Spinal cord (tissue), 10 donors: ENCODE measurements at places on chromosomes 6 and 20.
A peak's percentile ranks its signal among the peaks of the same experiment; 100 is the strongest.

DNA sequence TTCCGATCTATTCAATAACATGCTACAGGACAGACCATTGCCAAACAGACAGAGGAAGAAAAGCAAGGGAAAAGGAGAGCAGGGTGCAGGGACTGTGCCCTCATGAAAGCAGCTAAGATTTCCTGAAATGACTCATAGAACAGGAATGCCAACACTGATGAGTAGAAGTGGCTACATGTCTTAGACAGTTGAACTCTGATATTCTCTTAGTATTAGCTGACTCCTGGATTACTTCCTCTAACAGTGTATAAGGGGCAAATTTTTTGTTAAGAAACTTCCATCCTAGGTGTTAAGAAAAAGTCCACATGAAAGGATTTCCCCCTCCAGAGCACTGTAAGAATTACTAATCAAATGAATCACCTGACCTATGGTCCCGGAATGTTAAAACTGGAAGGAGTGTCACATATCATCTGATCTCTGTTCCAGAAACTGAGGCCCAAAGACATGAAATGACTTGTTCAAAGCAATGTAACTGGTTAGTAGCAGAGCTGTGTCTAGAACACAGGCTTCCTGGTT lies 224.9 kb downstream of the IBTK start:
- H3K36me3 ChIP-seq, result no peaks in the 10 kb centered on the region
- no peak for DNase-seq
- H3K27ac ChIP-seq, result no peak overlapping the region

DNA sequence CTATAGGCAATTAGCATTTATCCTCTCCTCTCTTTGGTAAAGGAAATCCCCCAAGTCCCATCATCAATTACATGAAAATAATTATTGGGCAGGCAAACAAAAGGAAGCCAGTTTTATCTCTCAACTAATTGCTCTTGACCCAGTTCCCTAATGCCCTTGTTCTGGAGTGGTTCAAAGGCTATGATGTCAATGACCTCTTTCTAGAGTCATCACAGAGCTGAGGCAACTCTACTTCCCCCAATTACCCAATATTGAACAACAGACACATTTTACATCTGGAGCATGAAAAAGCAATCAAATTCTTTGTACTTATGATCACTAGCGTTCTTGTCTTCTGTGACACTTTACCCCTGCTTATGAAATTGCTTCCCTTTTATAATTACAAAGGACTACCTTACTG lies 43.5 kb downstream of the NT5E start:
- H3K4me1 ChIP-seq, result no peaks in the 10 kb centered on the region
- no peak overlapping the region for H3K27ac ChIP-seq
- no peak for DNase-seq

GRCh38 chr6:8066108-8066507 lies 1.9 kb upstream of the BLOC1S5 start:
- H3K36me3 ChIP-seq, result no peaks in the 10 kb centered on the region
- DNase-seq, result no peak
- H3K4me1 ChIP-seq, result no peaks in the 10 kb centered on the region
- no peak overlapping the region for H3K4me3 ChIP-seq

- H3K27ac ChIP-seq, result peak overlapping the region; percentile 16
- no peak for DNase-seq
- H3K4me3 ChIP-seq, result no peak overlapping the region
- no peaks in the 10 kb centered on the region for H3K27me3 ChIP-seq
Observed at GRCh38 chr6:36777801-36778200, 61.4 kb downstream of the CPNE5 start.

DNA sequence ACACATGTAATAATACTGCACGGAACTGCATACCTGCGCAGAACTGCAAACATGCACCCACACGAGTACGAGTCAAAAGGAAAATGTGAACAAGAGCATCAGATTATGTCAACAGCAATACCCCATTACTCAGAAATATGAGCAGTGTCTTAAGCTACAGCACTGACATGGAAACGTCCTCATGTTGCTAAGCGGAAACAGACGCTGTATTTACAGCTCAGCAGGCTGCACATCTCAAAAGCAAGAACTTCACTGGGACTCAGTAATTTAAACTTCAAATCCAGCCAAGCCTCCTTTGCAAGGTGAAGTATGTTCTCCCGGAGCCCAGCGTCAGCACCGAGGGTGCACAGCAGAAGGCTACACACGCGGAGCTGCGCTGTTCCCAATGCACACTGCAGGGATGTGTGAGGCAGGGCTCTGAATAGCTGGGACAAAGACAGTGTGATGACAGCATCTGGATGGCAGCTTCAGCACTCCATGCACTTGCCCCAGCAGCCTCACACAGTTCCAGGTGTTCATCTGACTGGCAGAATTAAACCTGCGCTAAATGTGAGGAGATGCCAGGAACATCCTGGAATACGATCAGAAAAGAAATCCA lies 202.8 kb downstream of the WDR27 start:
- DNase-seq, result no peak
- H3K4me1 ChIP-seq, result peaks cover 25% of the 10 kb centered on the region
- no peak overlapping the region for H3K4me3 ChIP-seq
- H3K36me3 ChIP-seq, result peaks cover 9% of the 10 kb centered on the region

DNA sequence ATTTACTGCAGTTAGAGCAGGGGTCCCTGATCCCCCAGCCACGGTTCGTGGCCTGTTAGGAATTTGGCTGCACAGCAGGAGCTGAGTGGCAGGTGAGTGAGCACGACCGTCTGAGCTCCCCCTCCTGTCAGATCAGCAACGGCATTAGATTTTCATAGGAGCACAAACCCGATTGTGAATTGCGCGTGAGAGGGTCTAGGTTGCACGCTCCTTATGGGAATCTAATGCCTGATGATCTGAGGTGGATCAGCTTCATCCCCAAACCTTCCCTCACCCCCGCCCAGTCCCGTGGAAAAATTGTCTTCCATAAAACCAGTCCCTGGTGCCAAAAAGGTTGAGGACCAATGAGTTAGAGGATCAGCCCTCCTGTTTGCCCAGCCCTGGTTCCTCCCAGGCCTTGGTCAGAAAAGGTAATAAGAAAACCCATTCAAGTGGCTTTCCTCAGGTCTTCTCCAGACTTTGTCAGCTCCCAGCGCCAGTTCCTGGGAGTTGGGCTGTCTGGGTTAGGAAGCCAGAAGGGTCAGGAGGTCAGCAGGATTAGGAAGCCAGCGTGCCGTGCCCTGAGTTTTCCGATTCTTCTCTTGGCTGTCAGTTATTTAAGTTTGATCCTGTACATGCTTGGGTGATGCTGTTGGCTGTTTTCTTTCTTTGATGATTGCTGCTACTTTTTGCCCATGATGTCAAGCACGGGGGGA lies 139.9 kb upstream of the PMEPA1 start:
- H3K4me1 ChIP-seq, result no peaks in the 10 kb centered on the region
- H3K4me3 ChIP-seq, result no peak overlapping the region
- DNase-seq, result no peak
- H3K27ac ChIP-seq, result no peak overlapping the region
- no peaks in the 10 kb centered on the region for H3K36me3 ChIP-seq

GRCh38 chr6:46914279-46914810 lies 7.4 kb downstream of the ADGRF5 start:
- H3K36me3 ChIP-seq, result no peaks in the 10 kb centered on the region
- no peaks in the 10 kb centered on the region for H3K27me3 ChIP-seq
- H3K27ac ChIP-seq, result no peak overlapping the region
- DNase-seq, result no peak

- H3K36me3 ChIP-seq, result no peaks in the 10 kb centered on the region
Observed at GRCh38 chr6:81373414-81373813, 379.1 kb downstream of the TENT5A start.

DNA sequence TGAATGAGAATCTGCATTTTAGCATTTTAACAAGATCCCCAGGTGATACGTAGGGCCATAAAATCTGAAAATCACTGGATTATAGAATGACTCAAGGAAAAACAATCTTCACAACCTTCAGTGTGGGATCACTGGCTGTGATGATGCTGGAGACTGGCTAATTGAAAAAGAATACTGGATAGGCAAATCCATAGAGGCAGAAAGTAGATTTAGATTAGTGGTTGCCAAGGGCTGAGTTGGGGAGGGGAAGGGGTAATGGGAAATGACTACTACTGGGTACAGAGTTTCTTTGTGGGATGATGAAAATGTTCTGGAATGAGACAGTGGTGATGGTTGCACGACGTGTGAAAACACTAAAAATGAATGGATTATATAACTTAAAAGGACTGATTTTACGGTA lies 84.1 kb downstream of the CDK19 start:
- H3K27me3 ChIP-seq, result no peaks in the 10 kb centered on the region
- H3K27ac ChIP-seq, result no peak overlapping the region
- no peak for DNase-seq
- H3K4me3 ChIP-seq, result no peak overlapping the region

DNA sequence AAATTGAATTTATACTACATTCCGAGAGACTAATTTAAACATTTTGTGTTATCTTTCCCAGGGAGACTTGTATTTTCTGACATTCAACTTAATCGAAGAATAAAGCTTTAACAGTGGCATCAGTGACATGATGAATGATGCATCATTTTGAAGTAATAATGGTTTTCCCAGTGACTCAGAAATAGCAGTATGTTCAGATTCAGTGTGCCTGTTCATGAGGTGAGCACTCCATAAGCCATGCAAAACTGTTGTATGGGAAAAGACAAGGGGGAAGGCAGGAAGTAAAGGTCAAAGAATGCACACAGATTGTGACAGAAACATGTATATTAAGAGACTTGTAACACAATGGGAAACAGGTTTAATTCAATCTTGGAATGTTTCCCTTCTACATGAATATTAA lies 1348.2 kb upstream of the GJE1 start:
- H3K27ac ChIP-seq, result no peak overlapping the region
- no peak for DNase-seq
- H3K27me3 ChIP-seq, result no peaks in the 10 kb centered on the region
- H3K4me1 ChIP-seq, result no peaks in the 10 kb centered on the region
- no peak overlapping the region for H3K4me3 ChIP-seq

GRCh38 chr6:4039348-4039747 lies 39.6 kb downstream of the FAM217A start:
- H3K36me3 ChIP-seq, result peaks cover 29% of the 10 kb centered on the region
- H3K27me3 ChIP-seq, result no peaks in the 10 kb centered on the region
- no peaks in the 10 kb centered on the region for H3K4me1 ChIP-seq
- H3K27ac ChIP-seq, result no peak overlapping the region
- no peak overlapping the region for H3K4me3 ChIP-seq
- no peak for DNase-seq

DNA sequence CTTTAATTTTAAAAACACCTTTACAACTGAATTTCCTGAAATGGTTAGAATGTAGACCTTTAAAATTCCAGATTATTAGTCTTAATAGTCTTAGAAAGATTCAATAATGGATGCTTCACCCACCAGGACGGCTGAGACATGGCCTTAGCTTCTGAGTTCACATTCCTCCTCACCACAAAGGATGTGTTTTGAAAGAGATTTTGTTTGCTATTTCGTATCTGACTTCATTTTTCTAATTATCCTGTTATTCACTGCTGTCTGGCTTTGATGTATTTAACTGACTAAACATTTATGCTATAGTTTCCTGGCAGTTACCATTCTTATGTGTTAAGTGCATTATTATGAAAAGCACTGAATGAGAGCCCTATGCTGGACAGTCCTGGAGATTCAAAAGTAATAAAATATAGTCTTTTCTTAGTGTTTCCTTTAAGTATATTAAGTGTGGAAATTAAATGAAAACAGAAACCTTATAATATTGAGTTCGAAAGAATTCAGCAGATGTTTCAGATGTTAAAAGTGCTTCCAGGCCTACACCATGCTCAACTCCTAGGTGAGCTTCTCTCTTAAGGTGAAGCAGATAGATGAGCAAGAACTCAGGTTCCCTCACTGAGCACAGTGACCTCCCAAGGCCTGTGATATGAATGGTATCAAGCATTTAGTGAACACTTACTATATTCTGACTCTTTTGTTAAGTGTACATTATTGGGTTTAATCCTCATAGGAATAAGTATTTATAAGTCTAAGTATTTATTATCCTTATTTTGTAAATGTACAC lies 40.3 kb downstream of the MAP3K4 start:
- no peaks in the 10 kb centered on the region for H3K27me3 ChIP-seq
- no peaks in the 10 kb centered on the region for H3K36me3 ChIP-seq
- no peak for DNase-seq
- no peaks in the 10 kb centered on the region for H3K4me1 ChIP-seq
- no peak overlapping the region for H3K4me3 ChIP-seq

- no peaks in the 10 kb centered on the region for H3K36me3 ChIP-seq
- DNase-seq, result no peak
- no peak within 1 kb of the TSS for H3K4me3 ChIP-seq
- no peak within 1 kb of the TSS for H3K27ac ChIP-seq
- peaks cover 3% of the 10 kb centered on the region for H3K4me1 ChIP-seq
Observed at GRCh38 chr6:150368762-150369161, at the start of gene IYD. TSS of gene IYD (plus strand) at chr6:150369012. CDS start at chr6:150369032, 20 bp downstream.

- no peak for DNase-seq
- H3K27me3 ChIP-seq, result no peaks in the 10 kb centered on the region
- no peak overlapping the region for H3K4me3 ChIP-seq
Observed at GRCh38 chr6:19204445-19204844, 632.7 kb upstream of the ID4 start.

GRCh38 chr6:147618457-147618856 lies 110.0 kb downstream of the SAMD5 start:
- no peaks in the 10 kb centered on the region for H3K36me3 ChIP-seq
- H3K4me1 ChIP-seq, result no peaks in the 10 kb centered on the region
- H3K4me3 ChIP-seq, result no peak overlapping the region

- no peaks in the 10 kb centered on the region for H3K36me3 ChIP-seq
- H3K27me3 ChIP-seq, result no peaks in the 10 kb centered on the region
- H3K4me3 ChIP-seq, result no peak overlapping the region
- peaks cover 43% of the 10 kb centered on the region for H3K4me1 ChIP-seq
- no peak for DNase-seq
Observed at GRCh38 chr20:63226042-63226943, 9.4 kb upstream of the BIRC7 start.

- DNase-seq, result no peak
- no peaks in the 10 kb centered on the region for H3K27me3 ChIP-seq
- H3K27ac ChIP-seq, result no peak overlapping the region
- H3K4me1 ChIP-seq, result no peaks in the 10 kb centered on the region
- no peak overlapping the region for H3K4me3 ChIP-seq
Observed at GRCh38 chr6:135506270-135506997, 8.9 kb upstream of the AHI1 start.

DNA sequence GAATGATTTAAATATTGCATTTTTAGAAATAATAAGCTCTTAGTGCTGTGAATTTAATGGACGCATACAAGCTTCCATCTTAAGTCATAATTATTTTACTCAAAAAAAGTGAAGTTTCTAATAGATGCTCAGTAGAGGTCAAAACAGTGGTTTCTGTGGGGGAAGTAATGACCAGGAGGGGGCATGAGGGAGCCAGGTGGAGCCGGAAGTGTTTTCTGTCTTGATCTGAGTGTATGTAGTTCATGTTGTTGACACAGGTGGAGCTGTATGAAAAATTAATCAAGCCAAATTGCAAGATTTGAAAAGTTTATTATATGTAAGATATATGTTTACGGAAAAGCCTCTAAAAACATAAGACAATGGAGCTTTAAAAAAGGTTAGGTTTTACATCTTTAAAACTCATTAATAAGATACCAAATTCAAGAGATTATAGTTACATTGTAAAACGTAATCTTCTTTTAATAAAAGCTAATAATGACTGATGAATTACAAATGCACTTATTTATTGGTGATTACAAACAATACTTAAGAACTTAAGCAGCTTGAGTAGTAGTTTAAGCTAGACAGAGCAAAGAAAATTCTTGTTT lies 68.0 kb downstream of the PLAGL1 start:
- H3K4me3 ChIP-seq, result no peak overlapping the region
- no peaks in the 10 kb centered on the region for H3K4me1 ChIP-seq
- H3K36me3 ChIP-seq, result no peaks in the 10 kb centered on the region
- no peaks in the 10 kb centered on the region for H3K27me3 ChIP-seq
